ENCODE measurements at places on chromosomes 1 and 21.

DNA sequence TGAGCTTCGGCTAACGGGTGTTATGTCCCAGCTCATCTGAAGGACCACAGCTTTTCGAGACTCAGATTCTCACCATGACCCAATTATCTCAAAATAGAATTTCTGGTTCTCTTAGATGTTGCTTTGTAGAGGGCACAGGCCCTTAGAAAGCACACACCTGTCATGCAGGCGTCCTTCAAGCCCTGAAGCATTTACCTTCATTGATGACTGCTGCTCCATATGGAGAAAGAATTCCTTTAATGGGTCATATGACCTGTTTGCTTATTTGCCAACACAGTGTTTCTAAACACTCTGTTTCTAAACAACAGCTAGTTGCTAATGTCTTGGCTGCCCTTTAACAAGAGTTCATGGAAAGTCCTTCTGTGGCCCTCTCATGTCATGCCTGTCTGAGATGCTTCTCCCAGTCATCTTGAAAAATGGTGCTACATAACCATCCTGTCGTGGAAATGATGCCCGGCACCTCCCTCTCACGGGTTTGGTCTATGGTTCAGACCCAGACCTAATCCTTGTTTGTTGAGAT lies 495.7 kb downstream of the KIF26B start:
- no peak for DNase-seq

DNA sequence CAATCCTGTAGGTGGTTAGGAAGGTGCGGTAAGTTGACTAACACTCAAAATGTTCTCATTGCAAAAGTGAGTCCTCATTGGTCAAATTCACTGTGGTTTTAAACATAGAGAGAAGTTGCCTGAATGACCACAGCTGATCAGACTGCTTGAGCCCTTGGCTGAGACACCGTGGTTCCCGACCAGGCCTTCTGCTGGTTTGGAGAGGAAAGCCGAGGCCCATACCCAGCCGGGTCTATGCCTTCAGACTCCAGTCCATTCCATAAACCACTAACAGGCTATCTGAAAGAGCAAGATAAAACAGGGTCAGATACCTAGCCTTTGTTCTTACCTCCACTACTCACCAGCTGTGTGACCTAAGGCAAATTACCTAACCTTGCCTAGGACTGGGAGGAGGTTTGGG lies 133.9 kb downstream of the LMX1A start:
- no peak for DNase-seq

DNA sequence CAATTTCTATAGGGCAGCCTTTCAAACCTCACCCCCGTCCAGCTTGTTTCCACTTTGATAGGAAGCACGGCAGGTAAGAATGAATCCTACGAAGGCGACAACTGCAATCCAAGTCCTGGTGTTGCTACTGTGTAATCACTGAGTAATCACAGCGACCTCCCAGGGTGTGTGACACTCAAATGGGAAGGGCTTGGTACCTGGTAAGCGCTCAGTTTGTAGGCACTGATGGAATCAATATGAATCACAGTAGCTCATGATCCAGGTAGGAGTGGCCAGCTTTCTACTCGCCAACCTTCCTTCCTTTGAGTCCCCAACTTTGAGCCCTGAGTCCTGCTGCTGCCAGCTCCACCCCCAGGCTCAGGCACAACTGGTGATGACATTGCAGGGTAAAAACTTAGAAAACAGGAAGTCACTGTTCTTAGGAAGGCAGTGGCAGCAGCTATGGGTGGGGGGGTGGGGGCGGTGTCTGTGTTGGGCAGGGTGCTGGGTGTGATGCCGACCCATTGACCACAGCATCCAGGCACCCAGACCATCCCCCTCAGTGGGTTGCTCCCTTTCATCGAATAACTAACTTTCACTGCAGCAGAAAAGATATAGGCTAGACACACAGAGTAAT lies 70.7 kb downstream of the CD247 start:
- no peak for DNase-seq

- DNase-seq: peak; percentile 84
These were observed 10.7 kb upstream of the PLXNA2 start for GRCh38 chr1:208254862-208255261.

- no peak for DNase-seq
These were observed 19.4 kb upstream of the KCNE1 start for GRCh38 chr21:34531399-34531798.

DNA sequence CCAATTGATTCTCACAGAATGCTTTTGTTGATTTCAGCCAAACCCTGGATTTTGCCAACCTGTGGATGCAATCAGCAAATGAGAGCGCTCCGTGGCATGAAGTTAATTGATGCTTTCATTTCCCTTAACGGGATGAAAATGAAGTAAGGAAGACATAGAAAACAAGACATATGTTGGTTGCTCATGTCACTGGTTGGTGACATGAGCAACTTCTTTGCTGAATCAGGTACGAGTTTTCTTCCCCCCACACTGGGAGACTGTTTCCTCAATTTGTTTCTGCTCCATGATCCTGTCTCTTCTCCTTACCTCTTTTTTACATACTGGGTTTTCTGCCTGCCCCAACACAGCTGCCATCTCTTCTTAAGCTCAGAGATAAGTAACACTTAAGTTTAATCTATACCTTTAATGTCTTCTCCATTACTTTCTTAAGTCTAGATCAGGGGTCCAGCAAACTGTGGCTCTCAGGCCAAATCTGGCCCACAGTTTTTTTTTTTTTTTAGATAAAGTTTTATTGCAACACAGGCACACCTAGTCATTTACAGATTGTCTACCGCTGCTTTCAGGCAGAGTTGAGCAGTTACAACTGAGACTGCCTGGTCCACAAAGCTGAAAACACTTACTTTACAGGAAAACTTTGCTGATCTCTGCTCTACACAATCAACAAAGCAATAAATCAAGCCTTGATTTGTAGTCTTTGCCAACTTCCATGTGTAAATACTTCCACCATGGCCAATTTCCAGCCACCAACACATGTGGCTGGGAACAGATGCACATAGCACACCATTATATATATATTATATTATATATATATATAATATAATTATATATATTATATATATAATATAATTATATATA lies 13.3 kb downstream of the GPR157 start:
- DNase-seq: no peak

GRCh38 chr1:181647314-181648035 lies 164.2 kb downstream of the CACNA1E start:
- no peak for DNase-seq

DNA sequence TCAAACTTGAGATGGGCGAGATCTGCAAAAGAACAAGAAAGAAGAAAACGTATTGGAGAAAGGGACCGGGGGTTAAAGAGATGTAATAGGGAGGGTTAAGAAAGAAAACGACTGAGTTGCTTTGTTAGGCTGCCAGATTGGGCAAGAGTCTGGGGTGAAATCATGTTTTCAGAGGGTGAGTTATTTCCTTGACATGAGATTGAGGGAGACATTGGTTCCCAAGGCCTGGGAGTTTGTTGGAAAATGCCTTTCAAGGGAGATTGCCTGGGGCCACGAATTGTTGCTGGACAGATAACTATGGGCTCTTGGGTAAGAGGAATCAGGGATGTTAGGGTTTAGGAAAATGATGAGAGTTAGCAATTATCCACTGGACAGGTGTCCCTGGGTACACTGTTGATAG lies 776 bp upstream of the CADM3 start:
- no peak for DNase-seq

DNA sequence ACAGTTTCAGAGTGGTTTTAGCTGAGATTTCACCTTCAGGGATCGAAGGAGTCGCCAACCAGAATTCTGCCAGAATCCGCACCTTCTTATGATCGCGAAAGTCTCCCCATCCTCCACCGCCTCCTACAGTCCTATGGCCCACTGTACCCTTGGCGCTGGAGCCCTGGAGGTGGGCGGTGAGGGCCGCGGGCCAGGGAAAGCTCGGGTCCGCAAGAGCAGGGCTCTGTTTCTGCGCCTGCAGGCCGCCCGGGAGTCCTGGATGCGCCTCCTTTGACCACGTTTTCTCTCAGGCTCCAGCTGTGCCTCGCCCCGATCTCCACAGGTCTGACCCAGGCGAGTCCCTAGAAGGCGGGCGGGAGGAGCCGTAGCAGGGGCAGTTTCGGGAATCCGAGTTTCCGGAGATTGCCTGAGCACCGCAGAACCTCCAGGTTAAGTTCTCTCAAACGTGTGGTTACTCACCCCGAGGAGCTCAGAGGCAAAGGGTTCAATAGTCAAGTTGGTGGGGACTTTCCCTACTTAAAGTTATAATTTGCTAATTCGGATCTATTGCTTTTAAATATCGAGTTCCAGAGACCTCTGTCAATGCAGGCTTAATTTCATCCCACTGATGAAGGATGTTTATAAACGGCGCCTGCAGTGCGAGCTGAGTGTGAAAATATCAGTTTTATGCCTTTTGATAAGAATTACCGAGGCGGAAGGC lies 3.2 kb upstream of the LHX8 start:
- DNase-seq: peak; percentile 10

- no peak for DNase-seq
These were observed 56.2 kb upstream of the LBR start for GRCh38 chr1:225483818-225484656.

GRCh38 chr1:2279817-2280216 lies 51.7 kb downstream of the SKI start:
- no peak for DNase-seq

DNA sequence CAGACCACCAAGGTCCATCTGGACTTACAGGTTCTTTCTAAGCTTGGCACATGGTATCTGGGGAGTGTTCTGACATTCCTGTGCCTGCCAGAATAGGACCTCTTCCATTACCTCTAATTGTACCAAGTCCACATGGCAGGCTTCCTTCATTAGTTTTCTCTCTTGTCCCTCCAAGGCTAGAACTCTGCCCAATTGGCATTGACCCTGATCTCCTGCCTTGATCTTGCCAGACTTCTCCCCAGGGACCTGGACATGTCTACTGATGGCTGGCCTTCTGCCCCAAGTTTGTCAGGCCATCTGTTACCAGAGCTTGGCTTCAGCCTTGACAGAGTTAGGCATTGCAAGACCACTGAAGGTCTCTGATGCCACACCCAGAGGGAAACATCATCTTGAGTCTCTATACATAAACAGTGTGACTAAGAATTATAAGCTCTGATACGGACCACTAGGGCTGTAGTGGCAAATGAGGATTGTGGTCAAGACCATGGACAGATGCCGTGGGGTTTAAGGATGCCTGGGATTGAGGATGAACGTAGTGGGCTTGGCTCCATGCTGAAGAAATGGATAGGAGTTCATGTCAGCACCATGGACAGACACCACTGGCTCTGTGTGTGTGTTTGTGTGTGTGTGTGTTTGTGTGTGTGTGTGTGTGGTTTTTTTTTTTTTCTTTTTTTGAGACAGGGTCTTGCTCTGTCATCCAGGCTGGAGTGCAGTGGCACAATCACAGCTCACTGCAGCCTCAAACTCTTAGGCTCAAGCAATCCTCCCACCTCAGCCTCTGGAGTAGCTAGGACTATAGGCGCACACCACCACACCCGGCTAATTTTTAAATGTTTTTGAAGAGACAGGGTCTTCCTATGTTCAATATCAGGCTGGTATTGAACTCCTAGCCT lies 19.5 kb upstream of the PSMB2 start:
- DNase-seq: peak; percentile 35

DNA sequence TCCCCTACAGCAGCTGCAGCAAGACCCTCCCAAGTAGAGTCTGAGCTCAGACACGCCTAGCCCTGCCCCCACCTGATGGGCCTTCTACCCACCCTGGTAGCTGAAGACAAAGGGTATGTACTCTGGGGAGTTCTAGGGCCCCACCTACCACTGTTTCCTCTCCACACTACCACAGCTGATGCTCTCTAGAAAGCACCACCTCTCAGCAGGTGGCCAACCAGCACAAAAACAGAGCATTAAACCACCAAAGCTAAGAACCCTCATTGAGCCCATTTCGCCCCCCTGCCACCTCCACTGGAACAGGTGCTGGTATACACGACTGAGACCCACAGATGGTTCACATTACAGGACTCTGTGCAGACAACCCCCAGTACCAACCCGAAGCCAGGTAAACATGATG lies 258.9 kb downstream of the SETD4 start:
- DNase-seq: no peak

DNA sequence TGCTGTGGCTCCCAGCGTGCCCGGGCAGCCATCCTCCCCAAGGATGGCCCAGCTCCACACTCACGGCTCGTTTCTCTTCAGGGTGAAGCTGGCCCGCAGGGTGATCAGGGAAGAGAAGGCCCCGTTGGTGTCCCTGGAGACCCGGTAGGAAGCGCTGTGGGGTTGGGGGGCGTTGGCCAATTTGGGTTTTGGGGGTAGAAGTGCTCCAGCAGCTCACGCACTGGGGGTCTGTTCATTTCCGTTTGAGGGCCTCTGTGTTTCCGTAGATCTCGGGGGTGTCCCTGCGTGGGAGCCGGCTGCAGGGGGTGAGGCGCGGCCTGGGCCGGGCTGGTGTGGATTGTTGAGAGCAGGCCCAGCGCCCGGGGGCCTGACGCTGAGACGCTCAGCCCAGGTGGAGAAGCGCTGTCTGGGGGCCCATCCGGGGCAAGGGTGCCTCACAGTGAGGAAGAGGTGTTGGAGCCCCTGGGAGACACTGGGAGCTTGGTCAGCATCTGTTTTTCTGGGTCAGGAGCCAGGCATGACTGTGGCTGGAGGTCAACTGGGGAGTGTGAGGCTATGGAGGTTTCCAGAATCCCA lies 12.6 kb downstream of the COL6A1 start:
- DNase-seq: peak; percentile 39

DNA sequence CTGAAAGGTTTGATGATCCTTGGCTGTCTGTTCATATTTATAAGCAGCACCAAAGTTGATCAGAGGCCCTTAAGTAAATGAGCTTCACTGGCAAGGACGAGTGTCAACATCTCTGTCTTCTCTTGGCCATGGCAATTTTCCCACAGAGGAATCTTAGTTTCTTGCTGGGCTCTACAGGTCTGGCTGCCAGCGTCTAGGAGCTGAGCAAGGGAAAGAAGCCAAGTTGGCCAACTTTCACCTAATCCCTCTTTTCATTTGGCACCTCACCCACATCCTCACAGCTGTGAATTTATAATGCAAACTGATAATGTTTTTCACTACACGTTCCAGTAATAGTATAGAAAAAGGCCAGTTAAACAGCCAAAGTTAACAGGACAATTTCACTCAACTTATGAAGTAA lies 99.0 kb upstream of the LBR start:
- DNase-seq: no peak

DNA sequence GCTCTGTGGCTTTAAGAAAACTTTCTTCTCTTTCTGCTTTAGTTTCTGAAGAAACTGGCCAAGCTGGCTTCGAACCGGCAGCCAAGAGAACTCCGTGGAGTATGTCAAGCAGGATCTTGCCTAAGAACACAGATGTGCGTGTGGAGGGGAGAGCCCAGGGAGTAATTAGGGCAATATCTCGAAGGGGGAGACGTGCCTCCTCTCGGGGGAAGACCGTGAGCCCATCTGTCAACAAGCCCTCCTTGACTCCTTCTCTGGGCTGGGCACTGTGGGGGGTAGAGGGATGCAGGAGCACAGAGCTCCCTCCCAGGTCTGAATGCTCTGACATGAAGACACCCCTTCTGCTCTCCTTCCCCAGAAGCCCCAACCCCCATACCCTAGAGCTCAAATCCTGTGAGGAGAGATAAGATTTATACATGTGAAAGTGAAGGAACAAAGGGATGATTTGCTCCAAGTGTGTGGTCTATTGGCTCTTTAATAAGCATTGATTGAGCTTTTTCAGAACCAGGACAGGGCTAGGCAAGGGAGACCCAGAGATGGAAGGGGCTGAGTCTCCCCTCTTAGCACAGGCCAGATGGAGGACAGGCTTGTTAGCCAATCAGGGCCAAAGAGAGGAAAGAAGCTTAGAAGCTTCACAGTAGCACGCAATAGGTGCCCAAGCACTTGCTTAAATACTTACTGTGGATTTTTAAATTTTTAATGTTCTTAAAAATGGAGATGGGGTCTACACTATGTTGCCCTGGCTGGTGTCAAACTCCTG lies 37.5 kb downstream of the EDN2 start:
- DNase-seq: no peak

- DNase-seq: no peak
These were observed 100.2 kb downstream of the NRIP1 start for GRCh38 chr21:14964621-14965020.

- no peak for DNase-seq
These were observed 4.9 kb downstream of the PPP1R8 start for GRCh38 chr1:27835501-27835900.
